ENCODE measurements at places on chromosomes 1 and 21.

GRCh38 chr21:36004441-36004840, 55.9 kb downstream of the SETD4 start:
- no peaks in the 10 kb centered on the region for H3K4me1 ChIP-seq
- H3K27me3 ChIP-seq = no peaks in the 10 kb centered on the region
- no peaks in the 10 kb centered on the region for H3K36me3 ChIP-seq

DNA sequence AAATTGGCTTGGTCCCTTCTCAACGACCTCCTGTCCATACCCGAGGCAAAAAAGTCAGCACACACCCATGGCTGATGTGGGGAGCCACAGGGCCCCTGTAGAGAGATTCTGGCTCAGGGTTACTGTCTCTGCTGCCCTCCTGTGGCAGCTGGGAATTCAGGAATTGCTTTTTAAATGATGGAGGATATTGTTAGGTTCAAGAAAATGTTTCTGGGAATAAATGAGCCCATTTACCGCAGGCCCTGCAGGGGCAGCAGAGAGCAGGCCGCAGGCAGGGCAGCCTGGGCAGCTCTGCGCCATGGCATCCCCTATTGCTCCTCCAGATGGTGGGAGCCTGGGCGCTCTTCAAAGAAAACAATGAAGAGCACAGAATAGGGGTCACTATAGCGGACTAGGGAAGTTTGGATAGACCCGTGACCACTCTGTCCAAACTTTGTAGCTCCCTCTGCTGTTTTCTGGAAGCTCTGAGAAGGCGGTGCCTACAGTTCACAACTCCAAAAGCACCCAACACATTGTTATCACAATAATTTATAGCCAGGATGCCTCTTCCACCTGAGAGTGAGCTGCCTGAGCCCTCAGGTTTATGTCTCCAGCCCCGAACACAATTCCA, 201.1 kb downstream of the BACH1 start:
- no peak overlapping the region for H3K4me3 ChIP-seq
- H3K36me3 ChIP-seq = no peaks in the 10 kb centered on the region
- H3K4me1 ChIP-seq = no peaks in the 10 kb centered on the region
- no peak for DNase-seq
- no peaks in the 10 kb centered on the region for H3K27me3 ChIP-seq
- no peak overlapping the region for H3K27ac ChIP-seq

DNA sequence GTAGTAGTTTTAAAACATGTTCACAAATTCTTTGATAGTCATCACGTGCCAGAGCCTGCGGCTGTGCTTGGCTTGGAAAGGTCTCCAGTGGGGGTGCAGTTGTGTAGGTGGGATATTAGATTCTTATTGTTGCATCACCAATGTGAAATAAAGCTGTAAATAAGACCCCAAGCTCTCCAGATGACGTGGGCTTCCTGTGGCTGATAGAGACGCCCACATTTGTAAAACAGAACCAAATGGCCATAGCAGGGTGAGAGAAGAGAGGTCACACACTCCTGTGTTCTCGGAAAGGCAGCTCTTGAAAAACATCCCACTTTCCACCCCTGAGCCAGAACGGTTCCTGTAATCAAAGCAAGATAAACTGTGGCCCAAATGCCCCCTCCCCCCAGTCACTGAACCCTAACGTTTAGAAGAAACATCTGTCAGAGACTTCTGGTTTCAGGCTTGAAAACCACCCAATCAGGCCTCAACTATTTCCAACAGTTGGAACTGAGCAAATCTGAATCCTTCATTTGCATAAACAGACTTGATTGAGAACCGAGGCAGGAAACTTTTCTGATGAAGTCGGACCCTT, 6.6 kb upstream of the NTPCR start:
- no peaks in the 10 kb centered on the region for H3K27me3 ChIP-seq
- no peak for DNase-seq
- H3K27ac ChIP-seq = no peak overlapping the region
- H3K4me1 ChIP-seq = no peaks in the 10 kb centered on the region
- H3K36me3 ChIP-seq = no peaks in the 10 kb centered on the region
- no peak overlapping the region for H3K4me3 ChIP-seq

GRCh38 chr1:68204977-68205630, 27.2 kb downstream of the WLS start:
- H3K27ac ChIP-seq = peak overlapping the region; percentile 28
- no peak for DNase-seq
- H3K27me3 ChIP-seq = no peaks in the 10 kb centered on the region
- H3K4me3 ChIP-seq = no peak overlapping the region
- H3K36me3 ChIP-seq = no peaks in the 10 kb centered on the region
- H3K4me1 ChIP-seq = no peaks in the 10 kb centered on the region

- no peak overlapping the region for H3K4me3 ChIP-seq
- no peaks in the 10 kb centered on the region for H3K4me1 ChIP-seq
- no peaks in the 10 kb centered on the region for H3K36me3 ChIP-seq
Observed at GRCh38 chr21:14736672-14737071, 190.6 kb upstream of the SAMSN1 start.

GRCh38 chr1:5937373-5937857, 54.8 kb downstream of the NPHP4 start:
- H3K4me1 ChIP-seq = no peaks in the 10 kb centered on the region
- H3K36me3 ChIP-seq = no peaks in the 10 kb centered on the region
- no peaks in the 10 kb centered on the region for H3K27me3 ChIP-seq
- H3K4me3 ChIP-seq = no peak overlapping the region

- DNase-seq = no peak
- H3K4me3 ChIP-seq = no peak overlapping the region
- H3K36me3 ChIP-seq = no peaks in the 10 kb centered on the region
Observed at GRCh38 chr1:192580351-192580962, 4.9 kb downstream of the RGS1 start.
